ENCODE measurements at places on chromosomes 11 and 22. TPM values are rescaled to one million over a fixed set of nuclear protein-coding genes. Genes with fewer than 3 reads are reported as not detected.

DNA sequence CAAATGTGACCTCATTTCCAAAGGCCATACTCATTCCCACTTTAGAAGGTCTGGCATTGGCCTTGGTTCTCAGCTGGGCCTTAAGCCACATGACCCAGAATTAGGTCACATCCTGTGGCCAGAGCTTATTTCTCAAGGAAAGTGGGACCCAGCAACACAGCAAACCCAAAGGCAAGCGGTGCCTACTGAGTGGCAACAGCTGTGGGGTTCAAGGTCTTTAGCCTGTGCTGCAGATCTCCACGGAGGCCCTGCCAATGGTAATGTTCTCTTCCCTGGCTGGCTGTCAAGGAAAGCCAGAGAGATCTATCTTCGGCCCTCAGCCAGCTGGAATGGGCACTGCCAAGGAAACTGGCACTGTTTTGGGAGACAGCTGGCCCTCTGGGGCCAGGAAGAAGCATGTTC is 41.5 kb upstream of the TP53I11 start:
- DNase-seq: no peak

DNA sequence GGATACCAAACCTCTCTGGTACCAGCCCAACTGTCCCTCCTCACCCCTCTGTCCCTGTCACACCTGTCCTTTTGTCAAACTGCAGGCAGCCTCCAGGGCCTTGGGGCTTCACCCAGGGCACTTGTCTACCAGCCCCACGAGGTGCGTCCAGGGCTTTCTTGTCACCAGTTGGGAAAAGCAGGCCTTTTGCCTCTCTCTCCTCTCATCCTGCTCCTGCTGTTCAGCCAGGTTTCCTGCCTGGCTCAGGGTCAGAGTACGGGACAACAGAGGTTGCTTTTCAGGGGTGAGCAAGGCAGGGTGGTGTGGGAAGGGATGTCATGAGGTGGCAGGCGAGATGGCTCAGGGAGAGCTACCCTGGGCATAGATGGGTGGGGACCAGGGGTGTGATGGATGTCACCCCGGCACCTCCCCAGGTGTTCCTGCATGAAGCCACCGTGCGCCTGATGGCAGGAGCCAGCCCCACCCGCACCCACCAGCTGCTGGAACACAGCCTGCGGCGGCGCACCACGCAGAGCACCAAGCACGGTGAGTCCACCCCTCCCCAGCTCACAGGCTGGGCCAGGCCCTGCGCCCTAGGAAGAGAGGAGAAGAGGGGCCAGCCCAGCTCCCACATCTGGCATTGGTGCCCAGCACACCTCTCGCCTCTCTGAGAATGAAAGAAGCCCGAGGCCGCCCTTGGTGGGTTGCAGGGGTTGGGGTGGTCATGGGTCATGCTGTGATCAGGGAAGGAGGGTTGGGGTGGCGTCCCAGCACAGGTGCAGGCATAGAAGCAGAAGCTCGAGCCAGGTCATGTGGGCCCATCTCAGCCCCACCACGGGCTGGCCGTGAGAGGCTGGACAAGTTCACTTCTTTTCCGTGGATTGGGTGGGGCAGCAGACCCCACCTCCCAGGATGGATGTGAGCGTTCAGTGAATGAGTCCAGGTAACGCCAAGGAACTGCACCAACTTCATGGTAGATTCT is 10.1 kb downstream of the SHISA8 start:
- no peak for DNase-seq

DNA sequence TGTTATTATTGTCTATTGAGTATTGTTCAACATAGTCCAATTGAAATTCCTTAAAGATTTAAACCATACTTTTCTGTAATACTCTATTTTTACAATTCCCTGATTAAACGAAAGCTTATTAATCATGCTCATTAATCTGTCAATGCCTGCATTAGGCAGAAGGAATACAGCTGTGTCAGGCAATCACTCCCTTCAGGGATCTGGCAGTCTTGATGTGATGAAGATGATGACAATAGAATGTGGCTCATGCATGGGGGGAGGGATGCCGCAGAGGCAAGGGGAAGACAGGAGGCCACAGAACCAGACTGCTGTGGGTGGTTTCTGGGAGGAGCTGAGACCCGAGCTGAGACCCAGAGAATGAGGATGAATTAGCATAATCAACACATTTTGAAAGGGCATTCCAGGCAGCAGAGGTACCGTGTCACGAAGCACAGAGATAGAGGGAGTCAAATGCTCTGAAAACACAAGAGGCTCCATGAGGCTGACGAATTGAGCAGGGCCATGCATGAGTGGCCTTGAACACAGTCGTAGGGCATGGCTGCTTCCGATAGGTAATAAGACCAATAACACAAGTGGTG is 1075.5 kb downstream of the OPCML start:
- no peak for DNase-seq

DNA sequence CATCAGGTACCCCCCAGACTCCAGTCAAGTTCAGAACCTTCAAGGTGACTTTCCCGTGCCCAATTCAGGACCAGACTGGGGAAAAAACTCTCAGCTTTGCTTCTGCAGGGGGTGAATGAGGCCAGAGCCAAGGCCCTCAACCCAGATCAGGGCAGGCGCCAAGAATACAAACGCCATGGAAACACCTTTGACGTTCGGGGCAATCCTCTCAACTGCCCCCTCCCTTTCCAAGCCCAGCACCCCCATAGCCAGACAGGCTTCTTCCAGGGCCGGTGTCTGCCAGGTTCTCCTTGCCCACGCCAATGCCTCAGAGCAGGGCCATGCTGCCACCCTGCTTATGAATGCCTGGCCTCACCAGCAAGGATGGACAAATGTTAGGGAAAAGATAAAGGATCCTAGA is 5.8 kb downstream of the ARHGAP1 start:
- DNase-seq: no peak

DNA sequence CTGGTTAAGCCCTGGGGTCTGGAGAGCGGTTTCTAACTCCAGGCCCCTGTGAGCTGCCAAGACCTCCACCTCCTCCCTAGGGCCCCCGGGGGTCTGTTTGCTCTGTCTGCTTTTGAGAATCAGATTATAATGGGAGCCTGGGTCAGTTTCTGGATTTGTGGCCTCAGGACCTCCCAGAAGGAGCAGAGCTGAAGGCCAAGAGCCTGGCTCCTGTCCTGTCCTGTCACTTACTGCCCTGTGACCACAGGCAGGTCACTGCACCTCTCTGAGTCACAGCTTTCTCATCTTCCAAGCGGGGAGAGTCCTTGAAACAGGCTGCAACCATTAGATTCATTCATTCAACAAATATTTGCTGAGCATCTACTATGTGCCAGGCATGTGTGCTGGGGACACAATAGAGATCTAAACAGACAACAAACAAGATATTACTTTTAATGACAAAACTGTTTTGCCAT is 87.3 kb upstream of the FGF3 start:
- DNase-seq: no peak

GRCh38 chr22:23369054-23369685 is 188.9 kb downstream of the BCR start:
- no peak for DNase-seq

GRCh38 chr11:10158461-10158860 is 135.6 kb downstream of the SBF2 start:
- DNase-seq: no peak

GRCh38 chr11:118434553-118435289 is 1.6 kb upstream of the KMT2A start:
- peak; percentile 67 for DNase-seq

- no peak for DNase-seq
Observed at GRCh38 chr22:49372530-49373288, 455.0 kb downstream of the BRD1 start.

DNA sequence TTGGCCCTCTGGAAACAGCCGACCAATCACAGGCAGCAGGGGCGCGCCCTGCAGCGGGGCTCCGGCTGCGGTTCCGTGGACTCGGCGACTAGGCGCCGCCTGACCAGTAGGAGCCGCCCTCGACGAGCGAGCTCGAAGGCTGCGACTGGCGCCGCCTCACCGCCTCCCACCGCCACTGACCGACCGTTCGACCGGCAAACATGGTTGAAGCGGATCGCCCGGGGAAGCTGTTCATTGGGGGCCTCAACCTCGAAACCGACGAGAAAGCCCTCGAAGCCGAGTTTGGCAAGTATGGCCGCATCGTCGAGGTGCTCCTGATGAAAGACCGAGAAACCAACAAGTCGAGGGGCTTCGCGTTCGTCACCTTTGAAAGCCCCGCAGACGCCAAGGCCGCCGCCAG is at the start of gene RBMXL2:
Gene RBMXL2 (plus strand): TSS at position 78 of the 400 bp plus-strand sequence. CDS start 123 bp downstream, at position 201.
- no peak for DNase-seq

DNA sequence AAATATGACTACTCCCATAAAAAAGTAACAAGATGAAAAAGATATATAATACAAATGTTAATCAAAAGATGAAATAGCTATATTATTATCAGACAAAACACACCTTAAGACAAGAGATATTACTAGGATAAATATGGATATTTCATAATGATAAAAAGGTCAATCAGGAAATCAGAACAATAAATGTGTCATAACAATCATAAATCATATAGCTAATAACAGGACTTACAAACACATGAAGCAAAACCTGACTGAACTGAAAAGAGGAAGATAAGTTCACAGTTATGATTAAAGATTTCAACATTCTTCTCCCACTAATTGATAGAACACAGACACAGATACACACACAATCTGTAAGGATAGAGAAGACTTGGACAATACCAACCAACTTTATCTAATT is 47.2 kb downstream of the EIF3M start:
- no peak for DNase-seq

GRCh38 chr11:68988491-68988890 is 7.7 kb upstream of the MRGPRD start:
- DNase-seq: no peak

DNA sequence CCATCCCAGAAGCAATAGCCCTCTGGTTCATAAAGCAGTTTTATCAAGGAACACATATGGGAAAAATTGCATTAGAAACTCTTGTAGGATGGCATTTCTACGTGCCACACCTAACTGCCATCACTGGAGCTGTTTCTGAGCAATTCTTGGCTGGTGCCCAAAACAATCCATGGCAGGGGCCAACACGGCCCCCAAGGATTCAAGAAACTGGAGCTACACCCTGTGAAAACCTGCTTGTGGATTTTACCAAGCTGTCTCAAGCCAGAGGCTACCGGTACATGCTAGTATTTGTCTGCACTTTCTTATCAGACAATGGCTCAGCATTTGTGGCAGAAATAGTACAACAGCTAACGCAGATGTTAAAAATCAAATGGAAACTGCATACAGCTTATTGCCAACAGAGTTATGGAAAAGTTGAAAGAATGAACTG is 42.4 kb upstream of the GLYAT start:
- no peak for DNase-seq

The SMDT1 gene
- 71.7 TPM for total RNA-seq

The ATG16L2 gene
- 43.9 TPM for total RNA-seq

The DGCR6 gene
- total RNA-seq: 3.1 TPM

The APOBEC3B gene
- 10.1 TPM for total RNA-seq

The TMEM86A gene
- 7.9 TPM for total RNA-seq

The CNIH2 gene
- total RNA-seq: 21.3 TPM

The NRGN gene
- 4.9 TPM for total RNA-seq

Measured in progenitor cell of endocrine pancreas (in vitro differentiated cells).